Bone marrow (tissue), 2 donors: ENCODE measurements at places on chromosomes 3 and 15.

- no peak for DNase-seq
Observed at GRCh38 chr15:77087213-77087612, 16.3 kb upstream of the TSPAN3 start.

- no peak for DNase-seq
Observed at GRCh38 chr15:47439146-47440111, 277.9 kb upstream of the SEMA6D start.

DNA sequence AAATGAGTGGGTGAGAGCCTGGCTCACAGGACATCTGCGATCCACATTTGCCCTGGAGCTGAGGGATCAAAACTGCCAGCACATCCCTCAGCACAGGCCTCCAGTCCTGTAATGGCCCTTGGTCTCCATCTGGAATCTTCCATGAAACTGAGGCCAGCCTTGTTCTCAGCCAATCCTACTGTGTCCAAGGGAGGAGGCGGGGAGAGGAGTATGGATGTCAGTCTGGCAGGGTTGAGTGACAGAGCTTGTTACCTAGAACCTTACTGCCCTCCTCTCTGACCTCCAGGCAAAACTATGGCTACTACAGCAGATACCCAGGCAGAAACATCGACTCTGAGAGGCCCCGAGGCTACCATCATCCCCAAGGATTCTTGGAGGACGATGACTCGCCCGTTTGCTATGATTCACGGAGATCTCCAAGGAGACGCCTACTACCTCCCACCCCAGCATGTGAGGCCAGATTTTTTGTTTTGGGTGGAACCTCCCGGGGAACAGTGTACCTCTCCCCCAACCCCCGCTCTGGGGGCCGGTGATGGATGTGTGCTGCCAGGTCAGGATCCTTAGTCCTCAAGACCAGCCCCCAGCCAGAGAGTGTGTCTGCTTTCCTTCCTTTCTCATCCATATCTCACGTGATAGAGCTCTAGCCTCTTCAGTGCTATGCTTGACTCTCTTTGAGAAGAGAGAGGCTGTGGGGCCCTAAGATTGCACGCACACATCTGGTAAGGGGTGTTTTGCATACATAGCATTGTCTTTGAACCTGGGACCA lies 41.3 kb downstream of the CHDH start:
- DNase-seq, result no peak

DNA sequence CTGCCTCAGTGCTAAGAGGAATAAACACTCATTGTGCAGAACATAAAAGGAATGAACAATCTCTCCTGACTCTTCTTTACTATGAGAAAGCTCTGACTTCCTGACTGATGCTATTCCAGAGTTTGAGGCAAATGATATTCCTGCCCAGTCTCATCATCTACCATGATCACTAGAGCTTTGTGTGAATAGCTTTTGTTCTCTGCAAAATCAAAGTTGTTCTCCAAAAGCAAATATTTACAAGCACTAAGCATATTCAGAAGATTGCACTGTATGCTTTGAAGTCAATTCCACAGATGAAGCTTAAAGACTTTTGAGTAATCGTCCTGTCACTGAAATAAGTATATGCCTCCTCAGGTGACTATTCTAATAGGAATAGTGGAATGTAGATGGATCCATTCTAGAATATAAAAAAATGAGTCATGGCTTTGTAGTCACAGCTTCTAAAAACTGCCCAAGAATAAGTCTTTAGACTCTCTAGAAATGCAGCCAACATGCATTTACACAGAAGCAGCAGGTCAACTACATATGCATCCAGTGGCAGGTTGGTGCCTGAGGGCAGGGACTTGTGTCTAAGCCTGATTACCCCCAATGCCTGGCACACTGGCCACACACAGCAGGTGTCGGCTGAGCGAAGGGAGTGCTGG lies 34.6 kb downstream of the TNFAIP8L3 start:
- no peak for DNase-seq

DNA sequence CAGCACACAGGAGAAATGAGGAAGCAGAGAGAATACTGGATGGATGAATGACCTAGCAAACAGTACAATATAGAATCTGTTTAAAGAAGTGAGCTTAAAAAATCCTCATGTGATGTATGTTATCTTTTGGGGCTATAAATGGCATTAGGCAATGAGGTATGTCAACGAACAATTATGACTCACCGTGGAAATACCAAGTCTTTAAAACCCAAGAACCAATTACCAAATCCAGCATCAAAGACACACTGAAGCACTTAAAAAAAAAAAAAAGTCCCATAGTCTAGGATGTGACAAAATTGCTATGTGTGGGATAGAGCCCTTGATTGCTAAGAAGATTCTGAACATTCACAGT lies 36.3 kb upstream of the HERC1 start:
- no peak for DNase-seq

GRCh38 chr15:43446344-43446743 lies 46.6 kb downstream of the TP53BP1 start:
- DNase-seq, result no peak

GRCh38 chr3:182179631-182180030 lies 467.9 kb downstream of the SOX2 start:
- no peak for DNase-seq

- DNase-seq, result no peak
Observed at GRCh38 chr3:130459944-130460343, 57.0 kb upstream of the COL6A6 start.

GRCh38 chr3:43608751-43609150 lies 13.1 kb downstream of the ANO10 start:
- DNase-seq, result no peak

GRCh38 chr3:9347081-9347480 lies 15.8 kb upstream of the THUMPD3 start:
- no peak for DNase-seq

- DNase-seq, result no peak
Observed at GRCh38 chr3:154060238-154061000, 60.8 kb upstream of the ARHGEF26 start.

- DNase-seq, result no peak
Observed at GRCh38 chr3:51503007-51503406, 3.2 kb upstream of the DCAF1 start.

- no peak for DNase-seq
Observed at GRCh38 chr3:170483485-170484262, 65.0 kb downstream of the CLDN11 start.

- DNase-seq, result no peak
Observed at GRCh38 chr3:114285648-114286230, 8.1 kb upstream of the TIGIT start.

DNA sequence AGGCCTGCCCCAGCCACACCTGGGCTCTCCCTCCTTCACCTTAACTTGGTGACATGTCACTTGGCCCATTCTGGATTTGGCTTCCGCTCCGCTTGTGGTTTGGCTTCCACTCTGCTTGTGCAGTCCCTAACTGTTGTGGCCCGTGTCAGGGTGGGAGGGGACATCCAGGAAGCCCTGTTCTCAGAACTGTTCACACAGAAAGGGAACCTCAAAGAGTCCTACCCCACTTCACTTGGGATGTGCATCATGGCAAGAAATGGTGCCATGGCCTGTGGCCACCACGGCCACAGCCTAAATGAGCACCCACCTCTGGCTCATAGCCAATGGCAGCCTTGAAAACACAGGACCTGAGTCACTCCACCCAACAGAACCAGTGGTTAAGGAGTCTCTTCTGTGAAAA lies 63.4 kb downstream of the CYP19A1 start:
- DNase-seq, result no peak

- no peak for DNase-seq
Observed at GRCh38 chr15:31278061-31278445, 48.6 kb upstream of the KLF13 start.

- DNase-seq, result no peak
Observed at GRCh38 chr3:185363662-185364203, 797 bp downstream of the MAP3K13 start.

- no peak for DNase-seq
Observed at GRCh38 chr3:427128-427527, 230.6 kb downstream of the CHL1 start.

GRCh38 chr15:96328181-96328876 lies 2.2 kb upstream of the NR2F2 start:
- no peak for DNase-seq

DNA sequence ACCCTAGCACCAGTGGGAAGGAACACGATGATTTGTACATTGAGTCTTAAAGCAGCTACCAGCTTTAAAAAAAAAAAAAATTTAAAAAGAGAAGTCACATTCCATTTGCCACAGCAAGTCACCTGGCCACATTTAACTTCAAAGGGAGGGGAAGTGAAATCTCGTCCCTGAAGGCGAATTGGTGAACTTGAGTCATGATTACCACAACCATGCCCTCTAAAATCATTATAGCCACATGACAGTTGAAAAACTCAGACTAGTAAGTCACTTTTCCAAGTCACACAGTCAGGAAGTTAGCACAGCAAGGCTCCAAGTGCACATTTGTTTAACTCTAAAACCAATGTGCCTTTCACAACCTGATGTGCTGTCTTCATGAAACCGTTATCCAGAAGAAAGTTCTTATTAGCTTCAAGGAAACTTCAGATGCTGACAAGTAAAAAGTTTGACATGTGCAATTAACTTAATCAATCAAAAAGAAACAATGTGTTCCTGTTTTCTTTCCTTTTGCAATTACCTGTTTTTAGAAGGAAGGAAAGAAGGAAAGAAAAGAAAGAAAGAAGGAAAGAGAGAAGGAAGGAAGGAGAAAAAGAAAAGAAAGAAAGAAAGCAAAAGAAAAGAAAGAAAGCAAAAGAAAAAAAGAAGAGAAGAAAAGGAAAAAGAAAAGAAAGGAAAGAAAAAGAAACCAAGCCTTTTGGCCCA lies 8.3 kb upstream of the THSD4 start:
- DNase-seq, result no peak

- DNase-seq, result no peak
Observed at GRCh38 chr15:69161079-69161877, 843 bp downstream of the GLCE start.

DNA sequence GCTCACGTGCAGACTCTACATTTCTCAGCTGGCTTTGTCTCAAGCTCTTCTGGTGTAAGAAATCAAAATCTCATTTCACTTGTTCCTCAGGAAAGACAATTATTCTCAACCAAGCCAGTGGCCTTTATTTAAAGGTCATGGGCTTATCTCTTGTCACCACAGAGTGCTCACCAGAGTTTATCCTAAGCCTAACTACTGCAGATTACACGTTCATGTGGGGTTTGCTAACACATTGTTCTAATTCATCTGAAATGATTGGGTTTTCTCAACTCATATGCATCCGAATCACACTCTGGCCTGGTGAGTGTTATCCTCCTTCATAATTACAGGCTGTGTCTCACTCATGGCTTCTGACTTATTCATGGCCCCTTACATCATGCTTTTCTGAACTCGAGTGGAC lies 83.3 kb upstream of the TSC22D2 start:
- no peak for DNase-seq

GRCh38 chr15:33029109-33029652 lies 165.3 kb downstream of the FMN1 start:
- no peak for DNase-seq

DNA sequence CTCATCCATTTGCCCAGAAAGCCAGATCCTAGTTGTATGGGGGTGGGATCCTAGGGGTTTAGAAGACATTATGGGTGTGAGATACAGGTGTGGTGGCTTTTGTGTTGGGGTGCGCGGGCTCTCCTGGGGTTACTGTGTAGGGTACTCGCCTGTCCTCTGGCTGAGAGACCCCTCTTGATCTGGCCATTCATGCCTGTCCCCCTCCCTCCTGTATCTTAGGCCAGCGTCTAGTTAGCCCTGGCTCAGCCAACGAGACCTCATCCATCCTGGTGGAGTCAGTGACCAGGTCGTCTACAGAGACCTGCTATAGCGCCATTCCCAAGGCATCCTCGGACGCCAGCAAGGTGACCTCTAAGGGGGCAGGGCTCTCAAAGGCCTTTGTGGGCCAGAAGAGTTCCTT lies 41.4 kb downstream of the DNASE1L3 start:
- no peak for DNase-seq

GRCh38 chr3:191330530-191331048 lies 263 bp upstream of the UTS2B start:
- no peak for DNase-seq

DNA sequence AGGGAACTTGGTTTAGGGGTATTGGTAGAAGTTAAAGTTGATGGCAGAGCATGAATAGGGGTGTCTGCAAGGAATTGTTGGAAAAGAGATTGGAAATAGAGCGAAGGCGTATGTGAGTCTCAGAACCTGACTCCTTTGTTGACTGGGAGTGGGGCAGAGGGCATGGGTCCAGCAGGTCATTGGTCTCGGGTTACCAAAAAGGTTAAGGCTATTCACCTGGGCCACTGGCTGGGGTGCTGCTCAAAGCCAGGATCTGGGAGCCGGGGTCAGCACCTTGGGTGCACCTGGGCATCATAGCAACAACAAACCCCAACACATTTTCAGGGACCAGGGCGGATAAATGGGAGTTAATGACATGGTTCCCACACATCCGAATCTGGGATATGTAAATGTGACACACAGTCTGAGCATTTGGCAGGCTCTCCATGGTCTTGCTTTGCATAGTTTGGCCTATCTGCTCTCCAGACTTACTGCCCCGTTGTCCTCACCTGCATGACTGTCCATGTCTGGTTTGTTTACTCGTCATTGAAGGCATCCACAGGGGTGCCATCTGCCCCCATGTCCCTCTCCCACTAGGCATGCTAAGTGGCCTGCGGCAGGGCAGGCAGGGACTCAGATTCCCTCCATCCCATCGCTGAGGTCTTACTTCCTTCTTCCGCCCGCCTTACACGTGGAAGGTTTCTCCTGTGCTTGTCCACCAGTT lies 10.1 kb downstream of the KLF13 start:
- no peak for DNase-seq

- DNase-seq, result no peak
Observed at GRCh38 chr3:151768393-151768930, 34.7 kb downstream of the AADACL2 start.

- no peak for DNase-seq
Observed at GRCh38 chr15:67736810-67737209, 88.5 kb upstream of the SKOR1 start.

GRCh38 chr3:179921951-179922350 lies 114.8 kb downstream of the PEX5L start:
- no peak for DNase-seq

DNA sequence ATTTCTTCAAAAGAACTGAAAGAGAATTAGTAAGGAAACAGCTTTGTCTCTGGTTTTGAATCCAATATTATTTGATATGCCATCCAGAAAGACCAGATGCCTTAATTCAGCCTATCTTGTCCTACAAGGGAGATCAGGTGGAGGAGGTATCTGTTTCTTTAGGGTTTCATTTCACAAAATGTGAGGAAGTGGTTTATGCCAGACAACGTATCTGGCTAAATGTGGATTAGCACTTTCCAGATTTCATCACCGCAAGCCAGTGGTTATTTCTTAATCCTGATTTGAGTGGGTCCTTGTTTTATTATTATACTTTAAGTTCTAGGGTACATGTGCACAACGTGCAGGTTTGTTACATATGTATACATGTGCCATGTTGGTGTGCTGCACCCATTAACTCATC lies 271.1 kb downstream of the EBLN2 start:
- DNase-seq, result no peak
